ENCODE measurements at places on chromosomes 12 and 14.

DNA sequence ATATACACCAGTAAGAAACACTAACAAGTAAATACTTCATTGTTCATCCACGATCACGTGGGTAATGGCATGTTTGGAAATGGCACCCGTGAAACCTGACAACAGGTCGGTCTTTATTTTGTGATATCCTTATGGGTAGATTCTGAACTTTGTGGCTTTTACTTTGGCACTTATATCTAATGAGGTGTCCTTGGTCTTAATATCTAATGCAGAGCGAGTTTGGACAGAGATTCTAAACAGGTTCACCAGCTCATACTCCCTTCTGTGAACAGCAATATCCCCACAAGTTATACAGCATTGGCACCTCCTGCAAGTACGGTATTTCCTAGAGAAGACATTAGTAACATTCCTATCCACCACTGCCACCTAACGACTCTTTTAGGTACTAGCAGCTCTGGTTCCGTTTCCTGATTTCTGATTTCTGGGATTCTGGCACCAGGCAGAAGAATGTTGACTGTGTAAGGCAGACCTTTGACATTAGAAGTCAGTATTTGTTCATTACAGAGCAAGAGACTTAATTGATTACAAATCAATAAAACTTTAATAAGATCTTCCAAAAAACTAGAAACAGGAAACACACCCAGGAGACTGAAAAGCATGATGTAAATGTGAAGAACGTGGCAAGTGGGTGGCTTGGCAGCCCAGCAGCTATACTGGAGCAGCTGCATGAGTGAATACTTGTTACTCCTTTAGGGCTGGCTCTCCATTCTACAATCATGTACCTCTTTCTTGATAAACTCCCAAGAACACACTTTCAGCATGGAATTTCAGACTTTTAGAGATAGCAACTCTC lies 2.5 kb downstream of the ANG start:
- DNase-seq = peak; percentile 77

DNA sequence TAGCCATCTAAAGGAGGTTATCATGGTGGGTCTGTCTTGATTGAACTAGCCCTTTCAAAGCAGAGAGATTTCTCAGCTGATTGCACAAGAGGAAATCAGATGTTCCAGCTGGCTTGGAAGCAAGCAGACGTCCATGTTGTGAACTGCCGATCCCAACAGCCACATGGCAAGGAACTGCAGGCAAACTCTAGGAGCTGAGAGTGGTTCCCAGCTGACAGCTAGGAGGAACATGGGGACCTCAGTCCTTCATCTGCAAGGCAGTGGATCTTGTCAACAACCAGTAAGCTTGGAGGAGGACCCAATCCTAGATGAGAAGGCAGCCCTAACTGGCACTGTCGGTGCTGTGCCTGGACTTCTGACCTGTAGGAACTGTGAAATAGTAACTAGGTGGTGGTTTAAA lies 7.7 kb downstream of the ACVR1B start:
- DNase-seq = no peak

DNA sequence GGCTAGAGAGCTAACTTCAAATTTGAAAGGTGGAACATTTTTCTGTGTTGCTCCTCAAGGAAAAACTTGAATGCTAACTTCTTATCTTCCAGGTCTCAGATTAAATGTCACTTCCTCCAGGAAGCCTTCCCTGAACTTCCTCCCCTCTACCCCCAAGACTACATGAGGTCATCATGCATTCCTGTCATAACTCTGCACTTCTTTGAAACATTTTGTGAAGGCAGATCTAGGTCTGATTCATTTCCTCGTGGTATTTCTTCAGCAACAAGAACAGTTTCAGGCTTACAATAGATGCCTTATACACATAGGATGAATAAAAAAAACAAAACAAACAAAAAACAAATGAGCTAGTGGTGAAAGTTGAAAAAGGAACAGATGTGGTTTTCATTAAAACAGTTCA lies 97.1 kb upstream of the SRRM4 start:
- DNase-seq = no peak

DNA sequence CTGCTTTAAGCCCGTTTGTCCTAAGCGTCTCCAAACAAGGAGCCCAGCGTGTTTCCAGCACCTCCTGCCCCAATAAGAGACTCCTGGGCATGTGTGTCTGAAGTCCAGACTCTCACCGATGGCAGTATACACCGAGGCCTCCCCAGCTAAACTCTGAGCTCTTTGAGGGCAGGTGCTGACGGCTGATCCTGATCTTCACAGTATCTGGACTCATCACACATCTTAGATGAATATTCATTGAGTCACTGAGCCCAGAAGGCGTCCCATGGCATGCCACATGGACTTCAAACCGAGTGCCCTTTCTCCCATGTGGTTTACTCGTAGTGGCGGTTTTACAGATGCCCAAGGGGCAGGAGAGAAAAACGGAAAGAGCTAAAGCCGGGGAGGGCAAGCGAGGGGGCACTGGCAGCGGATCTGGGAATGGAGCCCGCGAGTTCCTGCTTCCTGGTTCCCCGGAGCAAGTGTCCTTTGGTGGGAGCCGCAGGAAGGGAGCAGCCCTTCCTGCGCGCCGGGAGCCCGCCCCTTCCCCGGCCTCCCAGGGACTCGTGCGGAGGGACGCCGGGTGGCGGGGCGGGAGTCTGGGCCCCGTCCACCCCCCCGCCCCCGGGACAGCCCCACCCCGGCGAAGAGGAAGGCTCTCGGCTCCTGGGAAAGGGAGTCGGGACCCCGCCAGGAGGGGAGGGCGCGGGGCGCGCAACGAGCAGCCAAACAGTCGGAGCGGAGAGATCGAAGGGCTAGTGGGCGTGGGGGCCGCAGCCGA lies 585 bp upstream of the TEAD4 start:
- DNase-seq = no peak

DNA sequence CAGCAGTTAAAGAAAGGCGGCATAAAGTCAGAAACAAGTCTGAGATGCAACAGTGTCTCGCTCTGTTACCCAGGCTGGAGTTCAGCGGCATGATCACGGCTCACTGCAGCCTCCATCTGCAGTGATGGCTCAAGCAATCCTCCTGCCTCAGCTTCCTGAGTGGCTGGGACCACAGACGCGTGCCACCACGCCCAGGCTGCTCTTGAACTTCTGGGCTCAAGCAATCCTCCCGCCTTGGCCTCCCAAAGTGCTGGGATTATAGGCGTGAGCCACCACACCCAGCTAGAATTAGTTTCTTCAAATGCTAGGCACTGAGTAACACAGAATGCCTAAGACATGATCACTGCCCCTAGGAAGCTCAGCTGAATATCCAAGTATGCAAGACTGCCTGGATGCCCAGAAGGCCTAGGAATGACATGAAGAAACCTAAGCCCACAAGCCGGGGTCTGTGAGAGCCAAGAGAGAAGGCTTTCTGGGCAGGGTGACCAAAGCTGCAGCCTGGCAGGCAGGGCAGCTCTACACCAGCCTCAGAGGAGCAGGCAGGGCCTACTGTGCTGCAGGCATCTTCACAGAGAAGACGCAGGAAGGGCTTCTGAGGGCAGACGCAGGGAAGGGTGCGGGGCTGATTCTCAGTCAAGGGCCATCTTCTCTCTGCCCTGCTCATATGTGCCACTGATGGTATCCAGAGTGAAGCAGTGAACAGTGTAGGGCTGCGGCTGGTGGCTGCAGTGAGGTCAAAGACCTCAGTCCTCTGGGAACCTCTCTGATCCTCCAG lies 4.3 kb upstream of the PPP2R5C start:
- DNase-seq = no peak

GRCh38 chr12:124538194-124539082 lies 29.0 kb downstream of the NCOR2 start:
- no peak for DNase-seq

DNA sequence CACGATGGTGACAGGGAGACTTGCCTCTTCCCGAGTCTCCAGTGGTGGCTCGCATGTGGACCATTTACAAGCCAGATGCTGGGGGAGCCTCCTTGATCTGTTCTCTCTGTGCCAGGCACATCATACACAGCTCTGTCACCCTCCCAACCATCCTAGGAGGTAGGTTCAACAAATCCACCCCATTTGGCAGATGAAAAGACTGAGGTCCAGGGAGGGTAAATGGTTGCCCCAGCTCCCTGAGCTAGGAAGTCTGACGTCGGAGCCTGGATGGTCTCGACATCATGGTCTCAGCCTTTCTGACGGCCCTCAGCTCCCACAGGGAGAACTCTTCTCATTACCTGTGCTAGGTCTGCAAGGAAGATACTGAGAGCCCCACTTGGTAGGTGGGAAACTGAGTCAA lies 189.6 kb downstream of the RBM19 start:
- no peak for DNase-seq

DNA sequence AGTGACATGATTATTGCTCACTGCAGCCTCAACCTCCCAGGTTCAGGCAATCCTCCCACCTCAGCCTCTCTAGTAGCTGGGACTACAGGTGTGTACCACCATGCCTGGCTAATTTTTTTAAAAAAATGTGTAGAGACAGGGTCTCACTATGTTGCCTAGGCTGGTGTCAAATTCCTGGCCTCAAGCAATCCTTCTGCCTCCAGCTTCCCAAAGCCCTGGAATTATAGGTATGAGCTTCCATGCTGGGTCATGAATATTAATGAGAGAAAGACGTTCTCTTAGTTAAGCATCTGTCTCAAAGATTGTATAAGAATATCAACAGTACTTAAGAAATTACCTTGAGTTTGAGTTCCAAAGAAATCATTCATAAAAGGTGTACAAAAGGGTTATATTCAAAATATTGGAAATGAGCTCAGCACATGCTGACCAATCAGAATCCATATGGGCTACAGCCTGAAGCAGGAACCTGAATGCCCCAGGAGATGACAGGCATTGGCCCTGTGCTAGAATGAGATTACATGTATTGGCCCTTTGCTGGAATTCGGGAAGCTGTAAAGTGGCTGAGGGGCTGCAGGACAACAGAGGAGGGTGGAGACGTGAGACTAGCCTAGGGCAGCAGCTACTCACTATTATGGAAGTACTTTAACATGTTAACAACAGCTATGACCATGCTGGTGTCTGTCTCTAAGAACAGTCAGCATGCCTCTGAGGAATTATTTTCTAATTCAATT lies 157.0 kb upstream of the CPNE8 start:
- DNase-seq = no peak

DNA sequence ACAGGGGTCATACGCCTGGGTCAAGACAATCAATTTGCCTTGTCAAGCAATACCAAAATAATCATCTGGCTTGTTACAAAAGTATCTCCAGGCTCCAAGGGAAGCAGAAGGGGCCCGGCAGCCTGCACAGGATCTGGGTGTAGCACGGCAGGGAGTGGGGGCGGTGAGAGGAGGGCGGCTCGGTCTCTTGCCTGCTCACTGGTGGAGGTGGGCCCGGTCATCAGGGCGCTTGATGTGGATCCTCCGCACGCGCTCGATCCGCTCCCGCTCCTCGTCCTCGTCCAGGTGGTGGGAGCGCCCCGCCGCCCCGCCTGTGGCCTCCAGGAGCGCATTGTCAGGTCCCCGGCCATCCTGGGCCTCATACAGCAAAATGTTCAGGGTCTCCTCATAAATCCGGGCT lies 25.7 kb downstream of the KCTD10 start:
- no peak for DNase-seq

GRCh38 chr12:124686370-124687173 lies 119.2 kb upstream of the NCOR2 start:
- DNase-seq = no peak

DNA sequence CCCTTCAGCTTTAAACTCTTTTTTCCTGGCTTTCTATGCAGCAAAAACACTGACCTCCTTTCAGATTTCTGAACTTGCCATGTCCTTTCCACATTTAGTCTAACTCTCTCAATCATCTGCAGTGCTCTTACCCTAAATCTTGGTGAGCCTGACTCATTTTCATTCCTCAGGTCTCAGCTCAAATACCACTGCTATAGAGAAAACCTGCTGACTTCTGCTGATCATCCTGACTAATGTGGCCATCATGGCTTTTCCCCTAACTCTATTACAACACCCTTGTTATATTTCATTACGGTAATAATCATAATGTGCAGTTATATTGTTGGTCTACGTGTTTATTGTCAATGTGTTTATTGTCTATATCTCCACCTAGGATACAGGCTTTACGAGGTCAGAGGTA lies 207.3 kb upstream of the OR4E1 start:
- DNase-seq = no peak

DNA sequence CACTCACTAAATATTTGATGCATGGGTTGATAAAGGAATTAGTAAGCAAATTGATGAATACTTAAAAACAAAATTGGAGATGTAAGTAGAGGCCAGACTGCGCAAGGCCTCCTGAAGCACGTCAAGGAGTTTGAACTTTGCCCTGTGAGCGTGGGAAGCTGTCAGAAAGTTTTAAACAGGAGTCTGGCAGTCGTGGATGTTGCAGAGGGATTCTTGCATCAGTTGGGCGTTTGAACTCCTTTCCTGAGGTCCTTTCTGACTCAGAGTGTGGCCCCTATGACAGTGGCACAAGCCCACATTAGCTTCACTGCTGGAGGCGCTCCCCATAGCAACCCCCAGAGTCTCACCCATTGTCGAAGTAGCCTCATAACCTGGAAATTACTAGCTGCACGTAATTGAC lies 17.9 kb upstream of the IL22 start:
- DNase-seq = no peak

DNA sequence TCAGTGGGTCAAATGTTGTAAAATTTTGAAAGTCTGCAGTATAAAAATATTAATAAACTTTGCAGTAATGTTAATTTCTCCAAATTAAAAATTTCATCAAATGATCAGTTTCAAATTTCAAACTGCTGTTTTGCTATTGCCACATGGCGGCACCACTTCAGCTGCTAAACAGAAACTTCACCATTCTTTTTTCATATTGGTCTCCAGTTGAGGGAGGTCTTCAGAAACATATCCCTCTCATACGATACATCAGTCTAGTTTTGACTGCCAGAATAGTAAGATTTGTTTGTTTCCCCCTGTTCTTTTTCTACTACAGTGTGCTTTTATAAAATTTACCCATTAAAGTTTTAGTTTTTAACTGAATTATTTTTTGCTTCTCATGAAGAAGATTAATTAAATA lies 4.2 kb upstream of the TRHDE start:
- DNase-seq = no peak

DNA sequence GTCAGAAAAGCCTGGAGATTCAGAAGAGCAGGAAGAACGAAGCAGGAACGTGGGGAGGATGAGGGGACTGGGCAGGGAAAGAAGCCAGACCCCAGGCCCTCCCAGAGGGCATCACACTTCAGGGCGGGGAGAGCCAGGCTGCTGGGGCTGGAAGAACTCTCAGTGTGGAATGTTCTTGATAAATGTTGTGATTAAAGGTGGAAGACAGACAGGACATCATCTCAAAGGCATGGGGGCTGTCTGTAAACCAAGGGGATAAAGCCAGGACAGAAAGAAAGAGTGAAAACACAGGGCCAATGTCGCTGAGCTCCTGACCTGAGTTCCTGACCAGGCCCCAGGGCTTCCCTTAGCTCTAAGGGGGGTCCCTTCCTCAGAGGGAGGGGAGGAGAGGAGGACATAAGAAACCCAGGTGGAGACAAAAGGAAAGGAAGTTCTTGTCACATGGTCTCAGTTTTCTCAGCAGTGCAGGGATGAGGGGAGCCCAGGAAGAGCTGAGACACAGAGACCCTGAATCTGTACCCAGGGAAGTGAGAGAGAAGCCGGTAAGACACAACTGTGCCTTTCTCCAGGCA lies 56.3 kb downstream of the SETD3 start:
- no peak for DNase-seq

DNA sequence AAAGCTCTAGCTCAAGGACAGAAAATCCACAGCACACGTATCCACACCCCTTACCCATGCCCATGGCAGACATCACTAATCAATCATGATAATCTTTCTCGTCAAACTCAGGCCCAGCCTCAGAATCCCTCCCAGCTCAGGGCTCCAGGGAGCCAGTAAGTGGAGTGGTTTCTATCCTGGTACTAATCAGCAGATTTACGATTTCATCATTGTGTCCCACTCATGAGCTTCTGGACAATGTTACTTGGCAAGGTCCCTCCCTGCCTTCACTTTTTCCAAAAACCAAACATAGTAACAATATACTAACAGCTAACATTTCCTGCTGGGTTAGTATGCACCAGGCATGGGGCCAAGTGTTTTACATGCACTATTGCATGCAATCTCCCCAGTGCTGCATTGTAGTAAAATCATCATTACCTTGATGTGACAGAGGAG lies 45.8 kb upstream of the NCOR2 start:
- no peak for DNase-seq

Data from GM13976 (cell line).